ENCODE measurements at places on chromosomes 11 and 22.

- DNase-seq: no peak
Measured at GRCh38 chr11:80980227-80980626, 1539.4 kb upstream of the TENM4 start.

DNA sequence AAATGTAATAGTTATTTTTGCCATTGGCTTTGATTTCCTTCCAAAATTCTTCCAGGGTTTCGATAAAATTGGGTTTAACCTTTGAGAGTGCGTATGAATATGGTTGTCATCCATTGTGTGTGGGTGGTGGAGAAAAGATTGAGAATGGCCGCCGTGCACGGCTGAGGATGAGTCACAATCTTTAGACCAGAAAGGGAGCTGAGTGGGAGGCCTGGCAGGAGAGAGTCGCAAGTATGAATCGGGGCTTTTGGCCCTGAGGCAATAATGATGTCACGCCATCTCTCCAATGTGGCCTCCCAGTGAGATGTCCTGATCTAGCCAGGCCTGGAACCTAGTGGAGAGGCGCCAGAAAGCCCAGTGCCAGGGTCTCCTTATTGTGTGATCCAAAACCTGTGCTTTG, 33.1 kb upstream of the SMPD1 start:
- peak; percentile 38 for DNase-seq

- peak; percentile 61 for DNase-seq
Measured at GRCh38 chr11:127843483-127844396, 743.6 kb downstream of the ETS1 start.

- no peak for DNase-seq
Measured at GRCh38 chr11:31879681-31880080, 68.6 kb upstream of the PAX6 start.

DNA sequence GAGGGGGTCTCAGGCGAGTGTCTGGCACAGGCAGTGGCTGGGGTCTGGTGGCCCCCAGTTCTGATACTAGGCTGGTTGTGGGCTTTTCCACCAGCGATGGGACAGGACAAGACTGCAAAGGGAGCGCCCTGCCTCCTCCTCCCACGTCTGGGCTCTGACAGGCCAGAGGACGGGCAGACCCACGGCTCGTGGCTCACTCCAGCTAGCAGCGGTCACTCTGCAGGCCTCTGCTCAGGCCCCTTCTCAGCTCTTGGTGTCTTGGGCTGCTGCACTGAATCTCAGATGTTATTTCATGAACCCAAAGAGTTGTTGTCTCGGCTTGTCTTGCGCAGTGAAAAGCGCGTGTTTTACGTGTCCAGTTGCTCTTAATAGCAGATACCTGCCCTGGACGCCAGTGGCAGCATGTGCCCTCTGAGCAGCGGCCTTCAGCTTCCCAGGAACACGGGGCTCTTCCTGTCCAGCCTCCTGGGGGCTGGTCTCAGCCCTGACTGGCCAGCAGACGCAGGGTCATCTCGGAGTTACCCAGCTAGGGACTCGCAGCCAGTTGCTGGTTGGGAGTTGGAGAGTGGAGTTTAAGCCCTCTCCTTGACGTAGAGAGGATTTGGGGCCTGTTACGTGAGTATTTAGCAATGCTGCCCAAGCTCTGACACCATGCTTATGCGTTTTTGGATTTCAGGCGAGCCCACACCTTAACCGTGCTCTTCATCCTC, 9.6 kb downstream of the PTDSS2 start:
- DNase-seq: no peak

DNA sequence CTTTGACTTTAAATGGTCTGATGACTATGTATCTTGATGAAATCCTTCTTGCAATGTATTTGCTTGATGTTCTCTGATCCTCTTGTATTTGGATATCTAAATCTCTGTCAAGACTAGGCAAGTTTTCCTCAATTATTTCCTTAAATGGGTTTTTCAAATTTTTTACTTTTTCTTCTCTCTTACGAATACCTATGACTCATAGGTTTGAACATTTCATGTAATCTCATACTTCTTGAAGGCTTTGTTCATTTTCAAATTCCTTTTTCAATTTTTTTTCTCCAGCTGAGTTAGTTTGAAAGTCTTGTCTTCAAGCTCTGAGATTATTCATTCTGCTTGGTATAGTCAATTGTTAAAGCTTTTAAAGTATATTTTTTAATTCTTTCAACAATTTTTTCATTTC, 13.1 kb downstream of the OR10W1 start:
- DNase-seq: no peak

- no peak for DNase-seq
Measured at GRCh38 chr11:94154095-94154856, 25.6 kb downstream of the PANX1 start.

- no peak for DNase-seq
Measured at GRCh38 chr11:86158704-86159580, 85.6 kb upstream of the EED start.

DNA sequence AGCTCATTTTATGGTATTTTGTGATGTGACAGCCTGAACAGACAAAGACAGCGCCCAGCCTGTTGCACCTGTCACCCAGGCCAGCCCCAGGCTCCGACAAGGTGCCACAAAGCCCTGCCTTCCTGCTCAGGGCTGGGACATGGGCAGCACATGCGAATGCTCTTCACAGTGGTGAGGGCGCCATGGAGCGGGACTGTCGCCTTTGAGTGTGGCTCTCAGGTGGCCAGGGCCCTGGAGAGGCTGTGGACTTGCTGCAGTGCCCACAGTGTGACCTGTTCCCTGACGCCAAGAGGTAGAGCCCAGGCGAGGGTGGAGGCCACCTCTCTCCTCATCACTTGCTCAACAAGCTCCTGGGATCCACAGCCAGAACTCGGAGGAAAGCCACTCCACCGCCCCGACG, 346.3 kb downstream of the SHANK2 start:
- no peak for DNase-seq

GRCh38 chr11:120305286-120305685, 19.8 kb upstream of the TLCD5 start:
- DNase-seq: no peak

DNA sequence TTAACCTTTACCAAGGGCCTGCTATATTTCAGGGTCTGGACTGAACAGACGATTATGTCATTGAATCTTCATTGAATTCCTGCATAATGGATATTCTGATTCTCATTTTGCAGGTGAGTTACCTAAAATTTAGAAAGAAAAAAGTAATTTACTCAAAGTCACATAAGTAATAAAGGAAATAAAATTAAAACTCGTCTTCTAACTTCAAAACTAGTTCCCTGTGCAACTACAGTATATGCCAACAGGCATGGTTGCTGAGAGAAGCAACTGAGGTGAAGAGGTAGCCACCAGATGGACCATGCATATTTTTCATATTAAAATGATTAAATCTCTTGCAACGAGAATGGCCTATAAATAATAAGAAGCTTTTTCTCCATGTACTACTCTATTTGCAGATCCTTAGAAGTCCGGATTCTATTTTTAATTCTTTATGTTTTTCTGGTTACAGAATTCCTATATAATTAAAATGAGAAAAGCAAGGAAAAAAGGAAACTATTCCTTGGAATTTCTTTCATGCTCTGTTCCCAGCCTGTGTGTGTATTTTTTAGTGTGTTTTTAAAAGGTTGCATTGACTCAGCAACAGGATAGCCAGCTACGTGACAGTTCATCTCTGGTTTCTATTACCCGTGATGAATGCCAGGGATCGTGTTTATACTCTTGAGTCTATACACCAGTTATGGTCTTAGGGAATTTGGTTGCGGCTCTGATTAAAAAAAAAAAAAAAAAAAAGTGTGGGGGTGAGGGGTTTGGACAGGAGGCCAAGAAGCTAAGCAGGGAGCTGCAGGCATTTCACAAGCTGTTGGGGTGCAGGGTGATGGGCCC, 186.8 kb downstream of the ETS1 start:
- DNase-seq: no peak

DNA sequence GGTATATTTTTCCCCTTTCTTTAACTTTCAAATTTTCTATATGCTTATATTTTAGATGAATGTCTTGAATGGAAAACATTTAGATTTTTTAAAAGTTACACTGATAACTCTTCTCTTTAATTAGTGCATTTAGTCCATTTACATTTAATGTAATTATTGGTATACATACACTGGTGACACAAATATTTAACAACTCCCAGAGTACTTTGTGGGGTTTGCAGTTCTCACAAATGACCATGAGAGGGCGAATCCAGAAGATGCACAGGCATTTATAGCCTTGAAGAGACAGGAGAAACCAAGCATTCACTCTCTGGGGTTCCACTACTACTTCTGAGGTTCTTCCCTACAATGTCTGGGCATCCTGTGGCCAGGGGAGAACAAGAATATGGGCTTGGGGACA, 125.1 kb downstream of the TIMP3 start:
- DNase-seq: no peak

- DNase-seq: no peak
Measured at GRCh38 chr11:77377734-77378133, 76.2 kb upstream of the GDPD4 start.

DNA sequence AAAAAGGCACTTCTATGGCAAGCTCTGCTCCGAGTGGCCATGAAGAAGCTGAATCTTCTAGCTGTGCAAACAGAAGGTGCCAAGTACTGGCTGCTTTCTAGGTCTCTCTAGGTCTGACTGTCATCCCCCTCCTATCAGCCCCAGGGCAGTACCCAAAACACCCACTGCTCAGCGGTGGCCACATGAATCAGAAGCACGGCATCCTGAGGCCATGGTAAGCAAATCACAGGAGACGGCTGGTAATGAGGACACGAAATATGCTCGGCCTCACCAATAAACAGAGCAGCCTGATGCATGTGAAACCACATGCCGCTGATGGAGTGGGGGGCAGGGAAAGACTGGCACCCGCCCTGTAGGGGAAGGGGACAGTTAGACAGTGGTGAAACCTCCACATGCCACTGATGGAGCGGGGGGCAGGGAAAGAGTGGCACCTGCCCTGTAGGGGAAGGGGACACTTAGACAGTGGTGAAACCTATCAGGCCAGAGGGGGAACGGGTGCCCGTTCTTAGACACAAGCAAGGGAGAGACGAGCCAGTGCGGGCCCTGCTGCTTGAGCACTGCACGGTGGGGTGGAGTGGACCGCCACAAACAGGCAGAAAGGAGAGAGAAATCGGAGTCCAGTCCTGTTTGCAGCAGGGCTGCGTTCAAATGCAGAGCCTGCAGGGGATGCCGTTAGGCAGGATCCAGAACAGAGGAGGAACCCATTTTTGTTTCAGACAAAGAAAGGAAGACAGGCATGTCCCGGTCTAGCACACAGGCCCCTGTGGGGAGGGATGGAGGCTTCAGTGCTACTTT, 29.9 kb upstream of the MOB2 start:
- DNase-seq: no peak

DNA sequence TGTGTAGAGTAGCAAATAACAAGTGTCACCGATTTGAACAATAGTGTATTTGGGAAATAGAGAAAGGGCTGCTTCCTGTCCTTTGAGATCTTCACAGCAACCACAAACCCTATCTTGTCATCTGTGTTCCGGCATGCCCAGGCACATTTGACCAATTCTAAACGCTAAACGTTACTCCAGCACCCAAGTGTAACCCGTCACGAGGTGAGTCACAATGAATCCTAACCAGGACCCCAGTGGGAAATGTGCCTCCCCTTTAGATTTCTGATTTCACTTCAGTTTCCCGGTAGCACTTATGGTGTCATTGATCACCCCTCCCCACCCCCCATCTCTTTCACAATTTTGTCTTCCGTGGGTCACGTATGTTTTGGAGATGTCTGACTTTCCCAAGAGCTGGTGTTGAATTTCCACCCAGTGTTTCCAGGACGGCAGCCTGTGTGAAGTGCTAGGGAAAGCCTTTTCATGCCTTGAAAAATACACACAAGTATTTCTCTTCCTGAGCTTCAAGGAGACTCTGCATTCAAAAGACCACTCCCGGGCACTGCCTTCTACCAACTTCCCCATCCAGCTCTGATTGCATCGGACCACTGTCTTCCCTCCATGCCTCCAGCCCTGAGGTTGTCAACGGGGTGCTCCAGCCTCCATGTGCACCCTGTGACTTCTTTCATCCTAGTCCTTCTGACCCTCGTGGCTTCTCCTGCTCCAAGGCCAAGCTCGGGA, 10.5 kb upstream of the C11orf24 start:
- no peak for DNase-seq

DNA sequence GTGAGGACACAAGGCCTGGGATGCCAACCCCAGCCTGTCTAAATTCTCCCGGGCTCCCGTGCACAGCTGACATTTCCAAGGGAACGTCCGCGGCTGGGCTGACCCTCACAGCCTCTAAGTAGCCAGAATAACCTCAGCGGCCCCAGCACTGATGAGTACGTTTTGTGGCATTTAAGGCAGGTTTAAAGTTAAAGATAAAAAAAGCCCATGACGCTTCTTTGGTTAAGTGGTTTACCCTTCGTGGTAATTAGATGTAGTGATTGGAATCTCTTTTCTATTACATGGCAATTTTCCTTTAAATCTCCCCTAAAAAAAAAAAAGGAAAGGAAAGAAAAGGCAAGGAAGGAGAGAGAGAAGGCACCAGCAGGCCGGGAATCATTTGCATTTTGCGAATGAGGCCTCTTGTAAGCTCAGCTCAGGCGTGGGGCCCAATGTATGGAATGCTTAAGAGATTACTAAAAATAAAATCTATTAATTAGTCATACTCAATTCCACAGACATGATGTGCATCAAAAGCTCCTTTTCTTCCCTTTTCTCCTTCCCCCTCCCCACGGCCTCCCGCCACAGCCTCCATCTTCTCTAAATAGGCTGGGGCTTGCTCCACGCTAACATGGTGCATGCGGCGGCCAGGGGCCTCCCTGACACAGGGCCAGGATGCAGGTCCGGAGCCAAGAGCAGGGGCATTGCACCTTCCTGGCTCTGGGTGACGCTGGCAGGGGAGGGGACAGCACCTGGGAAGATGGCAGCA, 44.1 kb downstream of the MACROD1 start:
- no peak for DNase-seq

DNA sequence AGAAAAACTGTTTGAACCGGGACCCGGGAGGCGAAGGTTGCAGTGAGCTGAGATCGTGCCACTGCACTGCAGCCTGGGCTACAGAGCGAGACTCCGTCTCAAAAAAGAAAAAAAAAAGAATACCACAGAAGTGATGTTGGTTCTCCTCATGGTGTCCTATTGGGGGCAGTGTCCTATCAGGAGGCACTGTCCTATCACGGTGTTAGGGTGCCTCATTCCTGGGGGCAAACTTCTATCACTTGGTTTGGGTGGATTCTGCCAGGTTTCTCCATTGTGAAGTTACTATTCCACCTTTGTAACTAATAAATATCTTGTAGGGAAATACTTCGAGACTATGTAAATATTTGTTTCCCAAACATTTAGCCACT, 19.6 kb downstream of the PRR14L start:
- DNase-seq: no peak

- DNase-seq: no peak
Measured at GRCh38 chr22:44184006-44184405, 3.3 kb downstream of the PARVG start.

- DNase-seq: no peak
Measured at GRCh38 chr11:46296528-46297448, 19.3 kb downstream of the CREB3L1 start.

Measured in activated CD4-positive, CD25-positive, alpha-beta regulatory T cell treated with anti-CD3 and anti-CD28 coated beads, Interleukin-2, amount 50 U/mL, for 72 hours (primary cell).